Tibial nerve (tissue), 4 donors: ENCODE measurements at places on chromosomes 3 and 15.

- no peak for DNase-seq
Observed at GRCh38 chr3:60575718-60576272, 675.5 kb downstream of the FHIT start.

- DNase-seq, result no peak
Observed at GRCh38 chr3:134802428-134803050, 7.5 kb downstream of the EPHB1 start.

DNA sequence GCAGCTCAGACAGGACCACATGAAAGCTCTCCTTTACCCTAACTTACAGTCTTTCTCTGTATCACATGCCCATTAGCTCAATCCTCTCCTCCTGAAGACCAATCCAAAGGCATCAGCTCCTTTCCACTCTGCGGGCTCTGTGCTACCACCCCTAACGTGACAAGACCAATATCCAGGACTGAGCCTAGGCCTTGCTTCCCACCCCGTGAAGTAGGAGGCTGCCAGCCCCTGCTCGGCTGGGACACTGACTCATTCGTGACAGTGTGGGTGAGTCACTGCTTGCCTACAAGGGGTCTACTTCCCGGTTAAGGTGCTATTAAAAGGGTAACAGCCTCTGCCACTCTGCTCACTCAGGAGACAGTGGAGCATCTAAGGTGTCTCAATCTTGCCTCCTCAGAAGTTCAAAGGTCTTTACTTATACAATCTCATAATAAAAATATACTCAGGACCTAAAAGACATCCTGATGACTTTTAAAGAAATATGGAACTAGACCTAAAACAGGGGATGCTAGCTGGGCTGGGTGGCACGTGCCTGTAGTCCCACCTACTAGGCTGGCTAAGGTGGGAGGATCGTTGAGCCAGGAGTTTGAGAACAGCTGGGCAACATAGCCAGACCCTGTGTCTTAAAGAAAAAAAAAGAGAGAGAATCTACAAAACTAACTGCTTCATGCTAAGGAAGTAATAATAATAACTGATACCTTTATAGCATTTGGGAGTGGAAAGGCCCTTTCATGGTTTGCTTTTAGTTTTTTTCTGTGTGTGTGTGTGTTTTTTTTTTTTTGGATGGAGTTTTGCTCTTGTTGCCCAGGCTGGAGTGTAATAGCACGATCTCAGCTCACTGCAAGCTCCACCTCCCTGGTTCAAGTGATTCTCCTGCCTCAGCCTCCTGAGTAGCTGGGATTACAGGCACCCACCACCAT, 55.0 kb downstream of the TMEM44 start:
- no peak for DNase-seq

- DNase-seq, result peak; percentile 39
Observed at GRCh38 chr15:75646944-75647364, 758 bp upstream of the SNX33 start.

DNA sequence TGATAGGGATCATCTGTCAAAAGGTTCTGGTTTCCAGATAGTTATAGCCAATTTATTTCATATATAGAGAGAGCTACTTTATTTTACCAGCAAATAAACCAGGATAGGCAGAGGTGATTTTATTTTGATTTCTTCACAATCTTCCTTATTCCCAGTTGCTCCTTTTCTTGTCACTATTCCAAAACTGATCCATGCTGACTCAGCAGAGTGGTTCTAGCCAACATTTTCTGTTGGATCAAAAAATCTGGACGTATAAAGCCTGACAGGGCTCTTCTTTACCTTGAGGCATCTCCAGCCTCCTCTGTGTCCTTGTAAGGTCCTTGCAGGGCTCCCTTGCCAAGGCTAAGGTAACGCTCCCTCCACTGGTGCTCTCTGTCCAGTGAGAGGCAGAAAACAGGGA, 15.8 kb downstream of the HDC start:
- DNase-seq, result no peak

DNA sequence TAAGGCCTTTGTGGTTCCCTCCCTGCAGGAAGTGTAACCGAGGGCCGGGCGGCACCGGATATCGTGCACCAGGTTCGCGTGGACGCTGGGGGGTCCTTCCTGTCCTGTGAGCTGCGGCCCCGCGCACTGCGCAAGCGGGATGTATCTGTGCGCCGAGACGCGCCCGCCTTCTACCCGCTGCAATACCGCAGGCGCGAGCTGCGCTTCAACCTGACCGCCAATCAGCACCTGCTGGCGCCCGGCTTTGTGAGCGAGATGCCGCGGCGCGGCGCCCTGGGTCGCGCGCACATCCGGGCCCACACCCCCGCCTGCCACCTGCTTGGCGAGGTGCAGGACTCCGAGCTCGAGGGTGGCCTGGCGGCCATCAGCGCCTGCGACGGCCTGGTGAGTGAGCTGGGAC, 35.9 kb downstream of the SAXO2 start:
- DNase-seq, result no peak

GRCh38 chr3:27253391-27253790, 115.8 kb downstream of the NEK10 start:
- DNase-seq, result no peak

GRCh38 chr3:158295771-158296170, 185.9 kb downstream of the RSRC1 start:
- no peak for DNase-seq

DNA sequence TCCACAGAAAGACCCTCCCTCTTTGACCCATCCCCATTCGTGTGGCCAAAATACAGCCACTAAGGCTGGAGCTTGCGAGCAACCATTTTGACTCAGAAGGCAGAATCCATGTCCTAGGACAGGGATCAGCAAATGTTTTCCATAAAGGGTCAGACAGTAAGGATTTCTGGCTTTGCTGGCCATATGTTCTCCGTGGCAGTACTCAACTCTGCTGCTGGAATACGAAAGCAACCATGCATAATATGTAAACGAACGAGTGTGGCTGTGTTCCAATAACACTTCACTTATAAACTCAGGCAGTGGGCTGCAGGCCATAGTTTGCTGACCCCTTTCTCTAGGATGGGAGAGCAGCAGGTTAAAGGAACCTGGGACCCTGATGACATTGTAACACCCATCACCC, 77.6 kb upstream of the WNT5A start:
- DNase-seq, result no peak

- no peak for DNase-seq
Observed at GRCh38 chr15:101810876-101811275, 1.1 kb upstream of the OR4F15 start.

- DNase-seq, result no peak
Observed at GRCh38 chr15:74173380-74174218, at the start of gene ISLR. TSS of gene ISLR (plus strand) at chr15:74173710. CDS start at chr15:74174859, 1,149 bp downstream.

DNA sequence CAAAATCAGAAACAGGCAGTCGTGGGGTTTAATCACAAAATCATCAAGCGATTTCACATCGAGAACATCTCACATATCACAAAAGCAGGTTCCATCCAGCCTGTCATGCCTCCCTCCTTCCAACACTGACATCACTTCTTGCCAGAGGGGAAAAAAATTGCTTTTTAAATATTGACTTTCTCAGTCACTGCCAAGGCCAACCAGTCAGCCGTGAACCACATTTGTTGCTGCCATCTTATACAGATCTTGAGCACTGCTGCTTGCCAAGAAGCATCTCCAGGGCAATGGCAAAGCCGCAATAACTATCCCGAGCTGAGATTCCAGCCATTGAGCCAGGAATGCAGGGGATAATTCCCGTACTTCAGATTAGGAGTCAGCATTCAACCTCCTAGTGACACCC, 174.6 kb downstream of the ANXA2 start:
- DNase-seq, result no peak

GRCh38 chr15:71883447-71883846, 73.1 kb downstream of the NR2E3 start:
- DNase-seq, result no peak

DNA sequence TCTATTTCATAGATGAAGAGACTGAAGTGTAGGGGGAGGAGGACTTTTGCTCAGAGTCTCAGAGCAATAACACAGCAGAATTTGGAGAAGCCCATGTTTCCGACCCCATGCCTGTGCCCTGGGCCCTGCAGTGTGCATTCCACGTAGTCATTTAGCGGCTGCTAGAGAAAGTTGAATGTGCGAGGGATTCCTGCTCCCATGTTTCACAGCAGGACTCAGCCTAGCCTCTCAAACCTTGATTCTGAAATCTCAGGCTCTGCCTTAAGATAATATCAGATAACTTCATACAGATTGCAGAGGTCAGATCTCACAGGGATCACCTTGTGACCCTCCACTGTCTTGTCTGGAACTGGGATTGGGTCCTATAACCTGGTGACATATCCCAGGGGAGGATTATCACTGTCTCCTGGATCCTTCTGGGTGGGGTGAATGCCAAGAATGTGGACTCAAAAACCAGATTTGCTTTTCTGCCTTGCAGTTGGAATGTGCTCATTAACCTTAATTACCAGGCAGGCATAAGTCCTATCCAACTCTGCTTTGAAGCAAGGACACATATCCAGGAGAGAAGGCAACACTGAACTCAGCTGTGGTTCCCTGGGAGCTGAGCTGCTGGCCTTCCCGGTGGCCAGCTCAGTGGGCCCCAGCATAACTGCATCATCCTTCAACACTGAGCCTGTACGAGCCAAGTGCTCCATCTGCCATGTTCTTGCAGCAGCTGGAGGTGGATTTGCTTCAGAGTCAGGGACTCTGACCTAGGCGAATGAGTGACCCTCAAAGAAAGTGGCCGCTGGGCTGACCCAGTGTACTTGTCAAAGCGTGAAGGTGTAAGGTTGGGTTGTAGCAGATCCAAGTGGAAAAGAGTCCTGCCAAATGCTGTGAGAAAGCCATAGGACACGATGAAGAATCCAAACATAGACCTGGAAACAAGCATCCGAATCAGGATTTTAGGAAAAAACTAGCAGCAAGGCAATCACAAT, 43.0 kb downstream of the CTXND1 start:
- DNase-seq, result no peak

- DNase-seq, result no peak
Observed at GRCh38 chr15:70955151-70955550, 62.5 kb downstream of the LRRC49 start.

GRCh38 chr15:66680502-66680901, 21.5 kb upstream of the SMAD6 start:
- no peak for DNase-seq

DNA sequence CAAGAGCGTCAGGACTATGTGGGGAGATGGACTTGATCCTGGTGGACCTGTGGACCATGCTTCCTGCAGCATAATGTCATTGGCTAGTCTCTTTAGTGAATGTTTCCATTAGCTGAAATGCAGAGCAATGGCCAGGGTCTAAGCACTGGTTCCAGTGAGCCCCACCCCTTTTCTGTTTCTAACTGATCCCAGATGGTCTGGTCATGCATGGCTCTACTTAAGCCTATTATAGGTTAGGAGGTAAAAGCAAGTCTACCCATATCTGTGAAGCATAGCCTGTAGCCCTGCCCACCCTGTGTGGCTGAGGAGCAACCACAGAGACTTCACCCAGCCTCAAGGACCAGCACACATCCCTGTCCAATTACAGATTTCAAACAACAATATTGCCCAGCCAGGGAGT, 419.2 kb downstream of the ZNF385D start:
- DNase-seq, result no peak

GRCh38 chr15:78929536-78930264, 15.1 kb downstream of the CTSH start:
- no peak for DNase-seq

DNA sequence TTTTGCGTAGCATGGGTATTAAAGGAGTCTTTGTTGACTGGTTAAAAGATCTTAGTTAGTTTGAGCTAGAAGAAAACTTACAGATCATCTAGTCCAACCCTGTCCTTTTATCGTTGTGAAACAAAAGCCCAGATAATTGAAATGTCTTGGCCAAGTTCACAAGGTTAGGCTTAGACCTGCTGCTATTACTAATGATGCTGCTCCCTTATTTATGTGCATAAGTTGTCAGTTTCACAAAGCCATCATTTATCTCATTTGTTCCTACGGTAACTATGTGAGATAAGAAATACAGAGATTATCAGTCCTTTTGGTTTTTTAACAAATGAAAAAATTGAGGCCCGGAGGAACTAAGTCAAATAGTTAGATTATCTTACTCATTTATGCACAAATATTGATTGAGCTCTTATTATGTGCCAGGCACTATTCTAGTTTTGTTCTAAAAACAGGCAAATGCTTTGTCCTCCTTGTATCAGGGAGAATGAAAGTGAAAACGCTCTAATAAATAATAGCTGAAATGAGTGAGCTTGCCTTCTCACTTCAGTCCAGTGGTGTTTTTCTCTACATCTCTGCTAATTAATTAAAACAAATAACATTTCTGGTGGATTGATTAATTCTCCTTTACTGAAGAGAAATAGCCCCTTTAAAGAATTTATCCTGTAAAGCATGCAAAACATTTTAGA, 49.1 kb upstream of the TPRG1 start:
- no peak for DNase-seq

DNA sequence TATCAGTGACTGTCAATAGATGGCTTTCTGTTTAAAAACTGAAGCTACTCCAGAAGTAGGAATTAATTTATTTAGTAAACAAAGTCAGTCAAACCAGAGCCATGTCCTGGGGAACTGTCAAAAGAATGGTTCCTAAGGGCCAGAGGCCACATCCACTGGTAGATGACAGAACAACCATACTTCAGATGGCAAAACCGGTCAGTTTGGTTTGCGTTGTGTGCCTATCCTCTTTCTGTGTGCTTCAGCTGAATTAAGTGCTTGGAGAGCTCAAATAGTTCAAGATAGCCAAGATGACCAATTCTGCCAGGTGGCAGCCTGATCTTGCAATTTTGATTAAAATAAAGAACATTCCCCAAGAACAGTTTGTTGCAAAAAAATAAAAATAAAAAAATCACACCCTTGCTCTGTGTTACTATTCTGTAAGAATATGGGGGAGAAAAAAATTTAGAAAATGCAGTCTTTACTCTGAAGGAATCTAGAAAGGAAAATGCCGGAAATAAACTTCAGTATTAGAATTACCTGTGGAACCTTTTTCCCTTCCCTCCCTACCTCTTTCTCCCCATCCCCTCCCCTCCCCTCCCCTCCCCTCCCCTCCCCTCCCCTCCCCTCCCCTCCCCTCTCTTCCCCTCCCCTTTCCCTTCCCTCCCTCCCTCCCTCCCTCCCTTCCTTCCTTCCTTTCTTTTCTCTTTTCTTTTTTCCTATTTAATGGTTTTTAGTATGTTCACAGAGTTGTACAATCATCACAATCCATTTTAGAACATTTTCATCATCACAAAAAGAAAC, 2.5 kb downstream of the MAP3K13 start:
- no peak for DNase-seq

- DNase-seq, result no peak
Observed at GRCh38 chr3:194761384-194761783, 75.7 kb downstream of the FAM43A start.

- DNase-seq, result no peak
Observed at GRCh38 chr15:38299216-38299615, 46.6 kb downstream of the SPRED1 start.
